ENCODE measurements at places on chromosomes 3 and 15.
A peak's percentile ranks its signal among the peaks of the same experiment; 100 is the strongest.

- DNase-seq, result no peak
These were observed 86.1 kb upstream of the SERPINI2 start for GRCh38 chr3:167559924-167560323.

DNA sequence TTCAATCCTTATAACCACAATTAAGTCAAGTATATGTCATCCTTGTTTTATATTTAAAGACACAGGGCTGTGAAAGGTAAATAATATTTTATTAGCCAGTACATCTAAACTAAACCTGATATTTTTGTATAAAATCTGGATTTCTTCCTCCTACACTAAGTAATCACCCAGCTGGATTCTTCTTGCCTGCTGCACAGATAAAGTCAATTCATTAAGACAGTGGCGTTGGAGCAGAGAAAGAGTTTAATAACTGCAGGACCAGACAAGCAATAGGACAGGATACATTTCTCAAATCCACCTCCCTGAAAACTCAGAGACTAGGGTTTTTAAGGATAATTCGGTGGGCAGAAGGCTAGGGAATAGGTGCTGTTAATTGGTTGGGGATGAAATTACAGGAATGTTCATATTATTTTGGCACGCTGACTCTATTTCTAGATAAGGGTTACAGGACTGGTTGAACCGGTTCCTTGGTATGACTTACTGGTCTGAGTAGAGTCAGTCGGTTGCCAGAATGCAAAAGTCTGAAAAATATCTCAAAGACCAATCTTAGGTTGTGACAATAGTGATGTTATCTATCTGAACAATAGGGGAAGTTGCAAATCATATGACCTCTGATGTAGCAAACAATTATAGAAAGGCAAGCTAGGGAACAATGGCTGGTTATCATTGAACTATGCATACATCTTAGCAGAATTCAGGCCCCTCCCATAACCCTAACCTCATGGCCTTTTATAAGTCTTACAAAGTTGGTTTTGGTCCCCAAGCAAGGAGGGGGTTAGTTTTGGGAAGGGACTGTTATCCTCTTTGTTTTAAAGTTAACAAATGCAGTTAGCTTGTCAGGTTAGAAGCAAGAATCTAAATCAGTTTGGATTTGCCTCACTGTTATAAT lies 244.8 kb downstream of the ALCAM start:
- no peak for DNase-seq

DNA sequence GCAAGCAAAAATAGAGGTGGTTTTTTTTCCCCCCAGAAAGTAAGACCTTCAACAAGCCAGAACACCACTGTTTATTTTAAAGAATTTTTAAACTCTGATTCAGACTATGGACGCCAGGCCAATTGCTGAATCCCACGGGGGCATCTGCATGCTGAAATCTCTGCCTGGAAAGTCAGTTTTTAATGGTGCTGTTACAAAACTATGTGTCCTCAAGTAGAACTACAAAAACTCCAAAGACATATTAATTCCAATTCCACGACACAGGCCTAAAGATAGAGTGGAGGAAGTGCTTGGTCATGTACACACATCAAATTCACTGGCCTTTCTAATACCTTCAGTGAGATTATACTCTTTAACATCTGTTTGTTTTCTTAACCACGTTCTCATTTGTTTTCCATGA lies 490.5 kb upstream of the NR2F2 start:
- DNase-seq, result peak; percentile 89

DNA sequence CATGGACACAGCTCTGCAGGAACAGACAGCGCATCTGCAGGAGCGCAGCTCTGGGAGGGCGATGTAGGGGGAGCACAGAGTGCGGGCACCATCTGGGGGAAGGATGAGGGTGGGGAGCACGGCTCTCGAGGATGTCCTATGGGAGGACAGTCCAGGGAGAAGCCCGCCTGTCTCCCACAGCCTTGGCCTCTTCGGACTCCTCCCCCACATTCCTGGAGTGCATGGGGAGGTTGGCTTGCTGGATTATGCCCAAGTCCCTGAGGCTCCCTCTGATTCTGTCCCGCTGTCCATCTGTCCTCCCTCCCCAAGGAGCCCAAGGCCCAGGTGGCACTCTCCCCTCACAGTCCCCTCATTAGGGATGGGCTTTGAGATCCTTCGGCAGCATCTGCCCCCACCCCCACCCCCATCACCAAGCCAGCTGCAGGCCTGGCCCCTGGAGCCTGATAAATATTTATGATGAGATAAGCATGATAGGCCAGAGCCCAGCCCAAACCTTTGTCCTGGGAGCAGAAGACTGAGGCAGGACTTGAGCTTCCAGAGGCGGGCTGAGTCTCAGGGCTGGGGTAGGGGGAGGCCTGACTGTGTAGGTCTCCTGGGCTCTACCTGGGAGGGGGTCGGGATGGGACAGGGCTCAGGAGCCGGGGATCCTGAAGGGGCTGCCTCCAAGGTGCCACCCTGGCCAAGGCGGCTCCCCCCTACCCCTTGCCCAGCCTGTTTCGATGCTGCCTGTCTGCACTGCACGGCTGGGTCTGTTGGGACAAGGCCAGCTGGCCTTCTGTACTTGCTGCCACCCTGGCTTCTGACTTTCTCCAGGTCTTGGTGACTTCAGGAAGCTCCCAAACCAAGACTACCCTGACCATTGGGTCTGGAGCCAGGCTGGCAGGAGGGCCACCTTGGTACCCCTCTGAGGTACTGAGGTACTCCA lies 28.6 kb upstream of the SEMA3F start:
- no peak for DNase-seq

DNA sequence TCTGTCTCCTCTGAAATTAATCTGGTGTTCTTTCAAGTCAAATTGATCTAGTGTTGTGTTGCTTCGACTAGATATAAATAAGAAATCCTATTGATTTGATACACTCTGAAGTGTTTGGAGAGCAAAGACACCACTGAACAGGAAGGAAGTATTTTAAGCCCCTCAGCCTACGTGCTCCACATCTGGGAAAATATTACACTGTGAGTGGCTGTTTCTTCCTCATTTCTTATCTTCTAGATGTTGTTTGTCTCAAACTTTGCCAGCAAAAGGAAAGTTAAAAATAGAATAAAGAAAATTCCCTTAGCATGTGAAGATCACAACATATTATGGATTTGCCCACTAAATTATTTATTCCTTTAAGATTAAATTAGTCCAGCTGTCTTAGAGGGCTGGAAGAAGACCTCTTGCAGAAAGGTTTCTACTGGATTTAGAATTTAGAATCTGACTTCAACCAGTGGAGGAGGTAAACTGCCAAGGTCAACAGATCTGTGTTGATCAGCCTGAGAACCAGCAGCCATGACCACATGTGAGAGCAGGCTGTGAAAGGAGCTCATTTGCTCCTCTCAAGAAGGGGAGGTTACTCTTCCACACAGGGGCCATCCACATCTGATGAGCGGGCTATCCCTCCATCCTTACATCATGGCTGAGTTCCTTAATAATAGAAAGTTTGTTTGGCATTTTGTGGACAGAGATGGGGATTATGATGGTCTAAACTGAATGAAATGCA lies 46.3 kb upstream of the ACKR4 start:
- DNase-seq, result peak; percentile 45

DNA sequence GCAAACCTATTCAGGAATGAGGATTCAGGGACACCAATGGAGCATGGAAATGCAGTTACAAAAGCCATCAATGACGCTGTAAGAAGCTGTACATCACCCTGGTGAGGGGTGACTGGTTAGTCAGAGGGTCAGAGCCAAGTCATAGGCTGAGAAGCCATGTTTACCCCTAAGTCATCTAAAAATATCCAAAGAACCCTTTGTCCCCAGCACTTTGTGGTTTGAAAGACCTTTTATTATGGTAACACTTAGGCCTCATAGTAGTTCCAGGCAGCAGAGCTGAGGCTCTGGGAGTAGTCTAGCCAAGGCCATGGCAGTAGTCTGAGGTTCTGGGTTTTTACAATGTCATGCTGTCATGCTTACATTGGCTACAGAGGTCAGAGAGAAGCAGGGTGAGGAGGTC lies 131.2 kb downstream of the CTNNB1 start:
- peak; percentile 82 for DNase-seq

GRCh38 chr15:60375306-60375705 lies 22.5 kb downstream of the ANXA2 start:
- no peak for DNase-seq
